ENCODE measurements at places on chromosomes 16 and 17. TPM values are rescaled to one million over a fixed set of nuclear protein-coding genes. Genes with fewer than 3 reads are reported as not detected.

DNA sequence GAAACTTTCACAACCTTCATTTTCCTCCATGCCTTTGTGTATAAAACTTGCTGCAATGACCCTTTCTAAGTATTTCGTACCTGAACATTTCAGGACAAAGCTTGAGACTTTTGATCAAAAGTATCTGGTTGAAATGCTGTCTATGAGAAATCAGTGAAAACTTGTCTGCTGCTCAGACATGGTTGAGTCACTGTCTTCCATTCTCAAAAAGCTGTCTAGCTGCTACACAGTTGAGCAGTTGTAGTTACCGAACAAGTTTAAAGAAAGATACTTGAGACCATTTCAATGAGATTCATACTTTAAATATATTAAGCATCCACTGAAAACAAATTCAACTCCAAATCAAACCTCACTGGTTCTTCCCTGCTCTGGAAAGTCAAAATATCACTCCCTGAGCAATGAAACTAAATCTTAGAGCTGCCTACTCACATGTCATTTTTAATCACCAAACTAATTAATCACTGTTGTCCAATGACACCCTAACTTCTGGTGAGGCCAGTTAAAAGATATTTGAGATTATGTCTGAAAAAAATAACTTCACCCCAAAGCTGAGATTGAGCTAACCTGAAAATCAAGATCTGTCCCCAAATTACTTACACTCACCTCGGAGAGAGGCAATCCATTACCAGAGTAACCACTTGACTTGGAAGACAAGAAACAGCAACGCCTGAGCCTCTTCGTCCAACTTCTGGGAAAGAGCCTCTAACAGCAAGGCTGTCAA lies 488 bp downstream of the TMEM100 start:
- no peak for DNase-seq

GRCh38 chr16:84925092-84925772 lies 86.1 kb downstream of the ZDHHC7 start:
- DNase-seq: no peak

The CBFA2T3 gene
- polyA plus RNA-seq: 2.7 TPM

GRCh38 chr17:16986391-16986790 lies 14.5 kb upstream of the TNFRSF13B start:
- no peak for DNase-seq

The TSC2 gene
- 170 TPM for polyA plus RNA-seq

- no peak for DNase-seq
Observed at GRCh38 chr16:67820608-67821259, 14.0 kb downstream of the TSNAXIP1 start.

The C17orf107 gene
- polyA plus RNA-seq: 1.8 TPM

- DNase-seq: no peak
Observed at GRCh38 chr16:1105888-1106620, 10.0 kb upstream of the C1QTNF8 start.

The NLRC5 gene
- 4.2 TPM for polyA plus RNA-seq

- DNase-seq: no peak
Observed at GRCh38 chr16:67339453-67339852, 12.8 kb downstream of the LRRC36 start.

GRCh38 chr16:27085182-27085581 lies 18.5 kb downstream of the C16orf82 start:
- no peak for DNase-seq

GRCh38 chr17:80146121-80147034 lies 550 bp downstream of the EIF4A3 start:
- DNase-seq: no peak

The OTOP3 gene
- not detected for polyA plus RNA-seq

DNA sequence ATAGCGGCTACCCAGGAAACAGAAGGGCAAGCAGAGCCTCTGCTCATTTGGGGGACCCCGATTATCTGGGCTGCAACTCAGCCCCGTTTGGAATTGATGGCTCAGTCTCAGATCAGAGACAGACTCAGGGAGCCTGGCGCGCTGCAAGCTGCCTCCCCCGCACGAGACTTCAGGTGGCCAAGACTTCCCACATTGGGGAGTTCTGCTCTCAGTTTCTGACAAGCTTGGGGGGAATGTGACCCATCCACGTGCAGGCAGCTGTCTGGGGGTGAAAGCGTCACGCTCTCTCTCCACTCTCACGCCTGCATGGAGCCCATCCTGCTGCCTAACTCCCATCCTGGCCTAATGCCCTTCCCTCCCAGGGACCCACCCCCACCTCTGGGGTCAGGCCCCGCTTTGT lies 157.6 kb upstream of the GSE1 start:
- no peak for DNase-seq

The ASGR2 gene
- polyA plus RNA-seq: 0.89 TPM

DNA sequence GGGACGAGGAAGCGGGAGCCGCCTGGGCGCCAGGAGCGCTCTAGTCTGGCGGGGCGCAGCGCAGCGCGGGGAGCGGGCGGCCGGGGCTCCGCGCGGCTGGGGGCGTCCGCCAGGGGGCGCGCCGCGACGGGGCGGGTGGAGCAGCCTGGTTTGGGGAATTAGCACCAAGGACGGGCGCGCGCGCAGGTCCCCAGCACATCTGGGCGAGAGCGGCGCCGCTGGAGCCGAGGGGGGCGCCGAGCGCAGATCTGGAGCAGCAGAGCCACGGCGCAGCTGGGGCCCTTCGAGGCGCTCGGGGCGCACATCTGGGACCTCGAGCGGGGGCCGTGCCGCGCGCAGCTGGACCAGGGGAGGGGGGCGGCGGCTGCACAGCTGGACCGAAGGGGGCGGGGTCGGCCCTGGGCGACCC lies at the start of gene NXPH3:
Gene NXPH3, plus strand, starts transcription at position 193 of the 409 bp plus-strand sequence. CDS start 349 bp downstream, outside the sequence.
- DNase-seq: no peak

DNA sequence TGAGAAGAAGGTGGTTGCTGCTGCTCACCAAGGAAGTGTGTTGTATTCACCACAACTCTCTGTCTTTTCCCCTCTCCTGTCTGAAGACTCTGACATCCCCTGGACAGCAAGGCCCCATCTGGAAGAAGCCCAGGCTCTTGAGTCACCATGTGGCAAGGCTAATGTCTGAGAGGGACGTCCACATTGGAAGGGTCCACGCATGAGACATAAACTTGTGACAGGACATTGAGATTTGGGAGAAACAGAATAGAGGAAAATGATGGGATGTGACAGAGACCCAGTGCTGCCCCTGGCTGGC lies 176.5 kb downstream of the IRF8 start:
- no peak for DNase-seq

DNA sequence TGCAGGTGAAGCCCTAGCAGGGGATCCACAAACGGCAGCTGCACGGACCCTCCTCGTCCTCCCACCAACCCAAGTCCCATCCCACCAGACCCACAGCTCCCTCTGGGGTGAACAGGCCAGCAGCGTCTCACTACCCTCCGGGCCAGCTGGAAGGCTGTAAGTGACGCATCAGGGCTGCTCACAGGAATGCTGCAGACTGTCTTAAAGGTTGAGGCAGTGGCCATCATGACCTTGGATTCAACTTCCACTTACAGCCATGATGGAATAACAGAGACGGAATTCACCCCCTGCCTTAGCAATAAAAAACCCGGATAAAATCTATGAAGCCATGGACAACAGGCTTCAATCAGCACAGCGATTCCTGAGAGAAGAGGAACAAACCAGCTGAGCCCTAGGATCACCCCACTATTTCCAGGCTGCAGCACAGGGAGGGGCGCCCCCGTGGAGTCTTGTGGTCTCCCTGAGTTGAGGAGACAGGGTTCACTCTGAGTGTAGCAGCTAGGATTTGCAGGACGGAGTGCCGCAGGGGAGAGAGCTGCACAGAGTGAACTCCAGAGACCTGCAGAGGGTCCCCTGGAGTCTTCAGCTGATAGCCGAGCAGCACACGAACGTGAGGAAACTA lies 10.5 kb downstream of the FAM83G start:
- no peak for DNase-seq

DNA sequence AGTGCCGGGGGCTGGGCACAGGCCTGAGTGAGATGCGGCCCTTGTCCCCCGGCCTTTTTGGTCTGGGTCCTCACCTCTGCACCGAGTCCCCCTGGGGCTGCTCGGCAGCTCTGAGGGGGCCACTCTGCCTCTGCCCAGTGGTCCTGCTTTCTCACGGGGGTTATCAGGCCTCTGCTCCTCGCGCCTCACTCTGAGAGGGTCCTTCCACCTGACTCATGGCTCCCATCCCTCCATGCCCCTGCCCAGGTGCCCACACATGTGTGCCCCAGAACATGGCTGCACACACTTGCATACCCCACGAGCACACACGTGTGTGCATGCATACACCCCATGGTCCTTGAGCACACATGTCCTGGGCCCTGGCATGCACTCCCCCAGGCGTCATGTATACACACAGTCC lies 53.7 kb downstream of the CMIP start:
- DNase-seq: no peak

DNA sequence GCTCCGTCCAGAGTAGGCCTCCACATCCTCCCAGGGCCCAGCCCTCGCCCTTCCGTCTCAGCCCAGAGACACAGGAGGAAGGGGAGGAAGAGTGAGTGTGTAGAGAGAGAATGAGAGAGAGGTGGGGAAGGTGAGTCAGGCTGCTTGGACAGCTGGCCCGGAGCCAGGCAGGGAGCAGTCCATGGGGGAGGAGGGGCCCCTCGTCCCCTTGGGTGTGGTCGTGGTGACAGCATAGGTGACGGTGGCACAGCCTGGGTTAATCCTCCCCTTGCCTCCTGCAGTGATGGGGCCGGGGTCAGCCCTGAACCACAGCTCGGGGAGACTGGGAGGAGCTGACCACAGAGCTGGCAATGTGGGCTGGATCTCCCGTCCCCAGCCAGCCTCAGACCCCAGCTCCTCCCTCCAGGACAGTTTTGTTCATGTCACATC lies 36.5 kb downstream of the FA2H start:
- no peak for DNase-seq

The ITGB4 gene
- 11.1 TPM for polyA plus RNA-seq

GRCh38 chr17:76575570-76575969 lies 10.1 kb downstream of the ST6GALNAC2 start:
- no peak for DNase-seq

GRCh38 chr16:77961814-77962213 lies 60.5 kb upstream of the CLEC3A start:
- DNase-seq: no peak

GRCh38 chr17:45248132-45248957 lies 13.5 kb downstream of the SPATA32 start:
- DNase-seq: no peak

- no peak for DNase-seq
Observed at GRCh38 chr16:540645-541340, 13.3 kb downstream of the CAPN15 start.

GRCh38 chr17:14730821-14731220 lies 429.9 kb downstream of the HS3ST3B1 start:
- DNase-seq: no peak

All from renal cortex interstitium (tissue), 15 donors.